ENCODE measurements at places on chromosomes 4 and X.

DNA sequence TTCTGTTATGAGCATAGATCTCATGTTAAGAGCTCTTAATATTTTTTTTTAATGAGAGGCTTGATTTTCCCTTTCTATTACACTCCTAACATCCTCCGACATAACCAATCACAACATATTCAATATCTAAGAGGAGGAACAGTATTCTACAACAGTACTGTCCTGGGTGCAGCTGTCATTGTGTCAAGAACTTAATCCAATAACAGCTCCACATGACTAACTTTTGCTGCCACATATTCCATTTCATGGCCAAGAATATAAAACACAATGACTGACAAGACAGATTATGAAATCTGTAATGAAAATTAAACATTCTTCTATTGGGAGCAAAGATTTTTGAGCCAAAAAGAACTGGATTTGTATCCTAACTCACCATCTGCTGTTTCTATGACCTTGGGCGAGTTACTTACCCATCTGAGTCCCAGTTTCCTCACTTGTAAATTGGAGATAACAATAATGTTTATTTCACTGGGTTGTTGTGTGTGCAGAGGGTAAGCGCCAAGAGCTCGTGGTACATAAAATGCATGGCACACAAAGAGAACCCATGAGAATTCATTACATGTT is 405.6 kb downstream of the SPRY1 start:
- DNase-seq = no peak

- DNase-seq = no peak
Observed at GRCh38 chr4:47088298-47088697, 56.9 kb downstream of the GABRB1 start.

DNA sequence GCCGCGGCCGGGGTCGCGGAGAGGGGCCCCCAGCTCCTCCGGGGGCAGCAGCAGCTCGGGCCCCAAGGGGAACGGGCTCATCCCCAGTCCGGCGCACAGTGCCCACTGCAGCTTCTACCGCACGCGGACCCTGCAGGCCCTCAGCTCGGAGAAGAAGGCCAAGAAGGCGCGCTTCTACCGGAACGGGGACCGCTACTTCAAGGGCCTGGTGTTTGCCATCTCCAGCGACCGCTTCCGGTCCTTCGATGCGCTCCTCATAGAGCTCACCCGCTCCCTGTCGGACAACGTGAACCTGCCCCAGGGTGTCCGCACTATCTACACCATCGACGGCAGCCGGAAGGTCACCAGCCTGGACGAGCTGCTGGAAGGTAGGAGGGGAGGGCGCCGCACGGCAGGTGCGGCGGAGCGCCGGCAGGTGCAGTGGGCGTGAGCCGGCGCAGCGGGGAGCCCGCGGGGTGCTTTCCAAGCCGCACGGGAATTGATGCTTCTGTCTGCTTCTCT is 886 bp downstream of the DCLK2 start:
- peak; percentile 60 for DNase-seq

DNA sequence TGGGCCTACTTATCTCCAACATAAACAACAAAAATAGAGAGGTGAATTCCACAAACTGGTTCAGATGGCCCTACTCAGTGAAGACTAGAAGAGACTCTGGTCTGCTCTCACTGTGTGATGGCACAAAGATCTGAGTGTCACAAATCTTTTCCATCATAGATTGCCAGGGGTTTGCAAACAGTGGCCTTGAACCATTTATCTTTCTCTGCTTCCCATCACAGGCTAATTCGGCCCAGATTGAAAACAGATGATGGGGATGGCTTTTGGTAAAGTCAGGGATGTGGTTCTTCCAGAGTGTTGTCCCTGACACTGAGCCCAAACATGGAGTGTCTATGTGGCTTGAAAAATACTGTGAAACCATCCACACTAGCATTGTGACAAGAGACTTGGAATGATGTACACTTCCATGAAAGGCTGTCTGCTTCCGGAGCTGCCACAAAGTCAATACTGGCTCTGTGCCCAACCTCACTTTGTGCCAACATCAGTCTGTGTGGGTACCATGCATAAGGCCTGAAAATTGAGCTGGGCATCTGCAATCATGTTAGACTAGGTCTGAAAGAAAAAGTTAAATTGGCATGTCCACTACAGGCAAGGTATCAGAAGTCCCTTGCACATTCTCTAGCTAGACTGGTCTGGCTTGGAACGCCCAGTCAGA is 25.2 kb upstream of the PLAC1 start:
- no peak for DNase-seq

DNA sequence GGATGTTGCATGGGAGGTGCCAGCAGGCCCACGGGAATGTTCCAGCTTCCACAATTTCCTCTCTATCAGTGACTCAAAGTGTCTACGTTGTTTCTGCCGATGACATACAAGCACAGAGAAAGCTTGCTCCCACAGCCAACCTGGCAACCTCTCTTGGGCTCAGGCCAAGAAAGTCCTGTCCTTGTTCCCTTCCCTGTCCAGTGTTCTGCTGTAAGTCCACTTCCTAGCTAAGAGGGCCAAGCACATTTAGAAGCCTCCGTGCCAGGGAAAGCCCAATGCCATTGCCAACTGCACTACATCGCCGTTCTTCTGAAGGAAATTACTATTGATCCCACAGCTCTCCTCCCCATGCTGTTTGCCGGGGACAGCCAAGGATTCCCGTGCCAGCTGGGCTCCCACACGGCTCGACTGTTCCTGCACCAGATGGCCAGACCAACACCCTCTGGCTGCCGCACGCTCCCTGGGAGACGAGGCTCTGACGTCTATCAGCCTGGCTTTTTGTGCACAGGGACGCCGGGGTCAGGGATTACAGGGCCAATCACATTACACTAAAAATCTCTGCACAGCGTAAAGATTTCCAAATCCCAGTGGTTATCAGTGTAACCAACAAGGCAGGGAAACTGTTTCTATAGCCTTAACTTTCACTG is 284.0 kb downstream of the BCOR start:
- DNase-seq = peak; percentile 64

- DNase-seq = no peak
Observed at GRCh38 chr4:122980860-122981259, 58.5 kb upstream of the NUDT6 start.

DNA sequence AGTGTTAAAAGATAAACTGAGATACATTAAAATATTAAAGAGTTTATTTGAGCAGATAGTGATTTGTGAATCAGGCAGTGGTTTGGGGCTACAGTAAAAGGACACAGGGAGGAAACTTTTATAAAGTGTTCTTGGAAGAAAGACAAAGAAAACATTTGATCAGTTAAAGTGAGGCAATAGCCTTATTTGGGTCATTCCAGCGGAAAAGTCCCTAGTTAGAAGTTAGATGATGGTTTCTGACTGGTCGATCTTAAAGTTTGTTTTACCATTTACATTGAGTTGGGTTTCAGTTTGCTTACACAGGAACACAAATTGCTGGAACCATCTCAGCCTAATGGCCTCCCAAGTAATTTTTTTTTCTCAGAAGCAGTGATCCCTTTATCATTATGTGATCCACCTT is 69.7 kb downstream of the PPP1R2C start:
- DNase-seq = no peak

- DNase-seq = no peak
Observed at GRCh38 chr4:27514711-27515110, 654.1 kb downstream of the STIM2 start.

- DNase-seq = no peak
Observed at GRCh38 chr4:119014658-119015057, 121.0 kb upstream of the MYOZ2 start.

GRCh38 chr4:133584714-133585113 is 435.6 kb downstream of the PCDH10 start:
- DNase-seq = no peak

DNA sequence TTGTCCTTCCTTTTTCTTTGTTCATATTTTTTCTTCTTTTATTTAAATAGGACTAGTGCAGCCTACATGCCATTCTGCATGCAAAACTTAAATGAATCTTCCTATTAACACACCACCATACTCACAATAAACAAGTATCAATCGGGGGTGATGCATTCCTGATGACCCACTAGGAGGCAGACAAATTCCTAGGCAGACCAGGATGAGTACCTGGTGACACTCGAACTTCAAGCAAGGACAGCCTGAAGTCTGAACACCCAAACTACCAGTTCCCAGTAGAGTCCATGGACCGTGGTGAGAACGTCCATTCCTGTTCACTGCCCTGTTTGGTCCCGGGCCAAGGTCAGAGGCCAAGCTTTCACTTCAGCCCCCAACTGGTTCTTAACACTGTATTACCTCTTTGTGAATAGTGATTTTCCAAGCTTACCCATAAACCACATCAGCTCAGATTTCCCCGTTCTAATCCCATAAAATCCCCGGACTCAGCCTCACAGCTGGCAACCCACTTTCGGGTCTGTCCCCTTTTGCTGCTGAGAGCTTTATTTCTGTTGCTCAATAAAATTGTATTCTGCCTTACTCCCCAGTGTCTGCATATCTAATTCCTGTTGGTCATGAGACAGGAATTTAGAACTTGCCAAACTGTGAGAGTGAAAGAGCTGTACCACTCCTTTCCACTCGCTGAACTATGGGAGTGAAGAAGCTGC is 1286.6 kb downstream of the FSTL5 start:
- DNase-seq = no peak

- no peak for DNase-seq
Observed at GRCh38 chrX:153449368-153450113, 3.7 kb upstream of the TREX2 start.

DNA sequence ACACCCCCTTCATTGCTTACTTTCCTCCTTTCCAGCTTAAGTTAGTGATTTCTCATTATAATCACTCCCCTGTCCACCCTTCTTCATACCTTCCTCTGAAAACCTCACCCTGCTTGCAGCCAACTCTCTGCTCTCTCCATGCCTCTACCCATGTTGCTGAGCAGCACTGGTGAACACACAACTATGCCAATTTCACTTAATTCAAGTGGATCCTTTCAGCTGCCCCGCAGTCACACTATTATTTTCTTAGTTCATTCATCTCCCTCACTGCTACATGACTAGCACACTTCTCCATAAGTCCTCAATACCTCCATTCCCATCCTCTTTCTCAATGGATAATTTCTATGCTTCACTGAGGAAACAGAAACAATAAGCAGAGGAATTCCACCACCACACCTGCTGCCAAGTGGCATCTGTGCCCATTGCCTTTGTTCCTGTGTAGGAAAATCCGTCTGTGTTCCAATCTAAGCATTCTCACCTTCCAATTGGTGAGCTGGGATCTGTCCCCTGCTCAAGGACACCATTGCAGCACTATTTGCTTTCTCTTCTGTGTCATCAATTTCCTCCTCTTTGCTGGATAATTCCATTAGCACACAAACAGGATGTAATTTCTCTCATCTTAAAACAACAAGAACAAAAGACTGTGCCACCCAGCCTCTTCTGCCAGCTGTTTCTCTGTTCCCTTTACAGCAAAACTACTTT is 25.2 kb upstream of the PRSS48 start:
- DNase-seq = no peak

- DNase-seq = no peak
Observed at GRCh38 chr4:181259081-181259709, 984.0 kb upstream of the TENM3 start.

- DNase-seq = no peak
Observed at GRCh38 chrX:140723121-140723715, 13.7 kb downstream of the LINC00632 start.

- DNase-seq = no peak
Observed at GRCh38 chrX:118325453-118325852, 20.5 kb upstream of the WDR44 start.

- no peak for DNase-seq
Observed at GRCh38 chr4:149986917-149987316, 91.3 kb upstream of the DCLK2 start.

- no peak for DNase-seq
Observed at GRCh38 chrX:3532581-3533085, 180.8 kb downstream of the PRKX start.

All from right hindlimb (tissue), 1 donor.